ENCODE measurements at places on chromosomes 2 and 18.

GRCh38 chr2:241155936-241156335 lies 5.7 kb downstream of the PPP1R7 start:
- DNase-seq, result no peak

DNA sequence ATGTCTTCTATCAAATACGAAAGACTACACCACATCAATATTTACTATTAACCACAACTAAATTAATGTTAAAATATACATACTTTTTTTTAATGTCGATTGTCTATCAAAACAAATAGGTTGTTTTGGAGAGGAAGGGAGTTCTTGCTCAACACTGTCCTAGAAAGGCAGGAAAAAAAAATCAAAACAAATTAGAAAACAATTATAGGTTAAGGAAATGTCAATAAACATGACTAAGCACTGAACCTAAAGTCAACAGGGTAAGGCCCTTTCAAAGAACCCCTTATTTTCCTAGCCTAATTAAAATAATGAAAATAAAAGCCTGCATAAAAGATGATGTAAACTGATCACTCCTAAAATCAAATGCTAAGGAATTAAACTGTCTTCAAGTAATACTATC lies 2.8 kb downstream of the CEP76 start:
- no peak for DNase-seq

GRCh38 chr18:42330296-42330695 lies 375.3 kb downstream of the PIK3C3 start:
- DNase-seq, result no peak

GRCh38 chr2:68734688-68735525 lies at the start of gene ARHGAP25:
TSS of gene ARHGAP25 (plus strand) at chr2:68734811. CDS start at chr2:68735200, 389 bp downstream.
- no peak for DNase-seq

DNA sequence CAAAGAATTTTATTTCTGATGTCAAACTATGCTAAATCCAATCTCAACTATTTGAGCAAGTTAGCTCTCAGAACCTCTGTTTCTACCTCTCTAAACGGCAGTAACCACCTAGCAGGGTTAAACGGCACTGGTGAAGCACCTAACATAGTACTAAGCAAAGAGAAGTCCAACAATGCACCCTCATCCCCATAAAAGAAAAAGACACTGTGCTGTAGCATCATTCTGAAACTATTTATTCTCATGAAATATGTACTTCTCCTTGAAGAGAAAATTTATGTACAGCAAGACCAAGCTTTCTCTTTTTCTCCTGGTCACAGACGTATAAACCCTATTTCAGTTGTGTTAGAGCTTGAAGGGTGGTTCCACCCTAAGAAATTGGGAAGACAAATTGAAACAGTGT lies 4.8 kb downstream of the MEX3C start:
- DNase-seq, result no peak

DNA sequence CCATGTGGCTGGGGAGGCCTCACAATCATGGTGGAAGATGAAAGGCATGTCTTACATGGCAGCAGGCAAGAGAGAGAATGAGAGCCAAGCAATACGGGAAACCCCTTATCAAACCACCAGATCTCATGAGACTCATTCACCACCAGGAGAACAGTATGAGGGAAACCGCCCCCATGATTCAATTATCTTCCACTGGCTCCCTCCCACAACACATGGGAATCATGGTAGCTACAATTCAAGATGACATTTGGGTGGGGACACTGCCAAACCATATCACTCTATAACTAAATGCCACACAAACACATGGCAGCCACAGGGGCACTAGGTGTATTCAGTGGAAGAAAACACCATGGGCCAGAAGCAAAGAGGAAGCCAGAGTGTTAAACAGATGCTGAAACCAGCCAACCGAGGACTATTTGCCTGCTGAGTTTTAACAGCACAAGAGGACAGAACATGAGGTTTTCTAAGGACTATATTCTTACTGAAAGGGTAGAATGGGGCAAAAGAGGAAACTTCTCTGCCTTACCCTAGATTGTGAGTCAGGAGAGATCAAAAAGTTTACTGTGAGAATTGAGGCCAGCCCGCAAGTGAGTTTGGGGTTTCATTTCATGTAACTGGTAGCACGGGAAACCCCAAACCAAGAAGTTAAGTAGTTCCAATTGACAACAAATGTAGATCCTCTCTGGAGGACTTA lies 49.2 kb downstream of the SIGLEC15 start:
- DNase-seq, result no peak
